ENCODE measurements at places on chromosomes 6 and 20.

DNA sequence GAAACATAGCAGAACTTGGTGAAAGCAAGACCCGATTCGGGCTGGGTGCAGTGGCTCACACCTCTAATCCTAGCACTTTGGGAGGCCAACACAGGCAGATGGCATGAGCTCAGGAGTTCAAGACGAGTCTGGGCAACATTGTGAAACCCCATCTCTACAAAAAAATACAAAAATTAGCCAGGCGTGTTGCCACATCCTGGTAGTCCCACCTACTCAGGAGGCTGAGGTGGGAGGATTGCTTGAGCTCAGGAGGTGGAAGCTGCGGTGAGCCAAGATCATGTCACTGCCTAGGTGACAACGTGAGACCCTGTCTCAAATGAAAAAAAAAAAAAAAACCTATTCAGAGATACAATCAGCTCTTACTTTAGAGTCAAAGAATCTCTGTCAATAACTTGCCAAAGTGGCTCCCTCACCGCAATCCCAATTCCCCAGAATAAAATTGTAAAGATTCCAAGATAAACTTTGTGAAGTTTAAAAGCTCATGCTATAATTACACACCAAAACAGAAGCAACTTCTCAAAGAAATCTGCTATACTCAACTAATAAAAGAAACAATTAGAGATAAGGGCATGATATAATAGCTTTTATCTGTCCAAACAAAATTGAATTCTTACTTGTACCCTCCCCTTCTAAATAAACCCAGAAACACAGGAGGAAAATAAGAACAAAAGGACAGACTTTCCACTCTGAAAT lies 33.6 kb downstream of the CDK19 start:
- no peak for DNase-seq

DNA sequence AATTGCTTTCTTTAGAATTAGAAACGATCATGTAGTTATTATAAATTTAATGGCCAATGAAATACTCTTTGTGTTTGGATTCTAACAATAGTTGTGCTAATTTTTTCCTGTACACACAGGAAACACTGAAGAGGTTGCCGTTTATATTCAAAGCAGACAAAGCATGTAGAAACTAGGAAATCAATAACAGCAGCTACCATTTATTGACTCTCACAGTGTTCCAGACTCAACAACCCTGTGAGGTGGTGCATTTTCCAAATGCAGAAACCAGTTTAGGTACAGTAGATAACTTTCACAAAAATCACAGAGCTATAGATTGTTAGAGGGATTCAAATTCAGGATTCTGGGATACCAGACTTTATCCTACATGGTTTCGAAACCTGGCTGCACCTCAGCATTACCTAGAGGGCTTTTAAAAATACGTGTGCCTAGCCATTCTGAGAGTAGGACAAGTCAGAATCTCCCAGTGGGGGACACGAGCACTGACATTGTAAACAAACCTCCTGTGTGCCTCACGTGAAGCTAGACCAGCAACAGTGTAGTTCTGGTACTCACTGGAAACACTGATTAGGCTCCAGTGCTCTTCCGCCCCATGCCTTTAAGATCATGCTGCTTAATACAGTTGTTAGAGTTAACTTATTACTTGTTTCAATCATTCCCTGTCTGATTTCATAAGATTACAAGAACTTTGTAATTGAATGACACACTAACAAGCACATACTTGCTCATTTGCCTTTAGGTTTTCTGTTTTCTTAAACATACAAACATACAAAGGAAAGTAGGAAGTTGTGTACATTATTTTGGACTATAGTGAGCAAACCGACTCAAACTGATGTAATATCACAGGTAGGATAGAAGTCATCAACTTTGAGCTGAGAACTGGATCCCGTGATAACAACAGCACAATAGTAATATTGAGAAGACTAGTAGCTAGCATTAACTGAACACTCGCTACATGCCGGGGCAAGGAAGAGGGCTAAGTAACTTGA lies 65.8 kb downstream of the MAP3K4 start:
- no peak for DNase-seq

DNA sequence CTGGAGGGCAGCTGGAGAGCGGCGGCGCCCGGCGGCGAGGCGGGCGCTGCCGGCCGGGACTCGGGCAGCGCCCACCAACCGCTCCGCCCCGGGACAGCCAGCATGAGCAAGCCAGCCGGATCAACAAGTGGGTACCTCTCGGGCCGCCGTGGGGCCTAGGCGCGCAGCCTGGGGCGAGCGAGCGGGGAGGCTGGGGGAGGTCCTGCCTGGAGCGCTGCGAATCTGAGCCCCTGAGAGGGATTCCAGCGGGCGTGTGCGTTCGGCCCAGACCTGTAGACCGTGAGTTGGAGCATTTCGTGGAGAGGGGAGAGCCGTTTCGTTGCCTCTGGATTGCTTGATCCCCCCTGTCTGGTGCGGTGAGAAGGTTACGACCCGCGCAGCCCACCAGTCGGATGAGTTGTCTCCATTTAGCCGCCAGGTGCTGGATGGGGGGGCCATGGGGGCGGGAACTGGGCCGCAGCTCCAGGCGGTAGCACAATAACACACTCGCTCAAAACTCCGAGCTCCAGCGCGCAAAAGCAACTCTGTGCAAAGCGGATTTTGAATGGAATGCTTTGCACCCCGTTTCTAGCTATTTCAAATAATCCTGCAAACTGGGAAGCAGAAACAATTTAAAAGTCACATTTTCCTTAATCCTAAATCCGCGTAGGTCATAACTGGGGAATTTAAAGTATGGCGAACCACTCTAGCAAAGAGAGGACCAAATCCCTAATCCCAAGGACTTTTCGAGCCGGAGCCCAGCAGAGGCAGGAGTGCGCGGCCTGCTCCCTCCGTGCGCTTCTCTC lies 1.0 kb downstream of the NR2E1 start:
- no peak for DNase-seq

DNA sequence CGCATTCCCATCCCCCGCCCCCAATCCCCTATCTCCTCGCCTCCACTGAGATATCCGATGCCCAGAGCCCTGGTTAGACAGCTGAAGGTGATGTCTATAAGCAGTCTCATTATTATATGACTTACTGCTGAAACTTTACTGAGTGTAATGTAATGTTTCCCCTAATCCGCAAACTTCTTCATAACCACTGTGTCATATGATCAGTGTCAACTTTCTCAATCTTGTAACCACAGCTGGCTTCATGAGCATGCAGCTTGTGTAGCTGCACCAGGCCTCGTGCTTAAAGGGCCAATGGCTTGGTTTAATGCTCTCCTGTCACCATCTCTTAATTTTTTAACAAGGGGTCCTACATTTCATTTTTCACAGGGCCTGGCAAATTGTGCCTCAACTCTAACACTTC lies 8.1 kb downstream of the ASIP start:
- no peak for DNase-seq

GRCh38 chr6:10307028-10307427 lies 107.8 kb downstream of the TFAP2A start:
- DNase-seq: no peak

GRCh38 chr6:53513519-53513966 lies 31.4 kb downstream of the GCLC start:
- DNase-seq: no peak

- no peak for DNase-seq
Measured at GRCh38 chr6:35425284-35425683, 26.9 kb upstream of the FANCE start.

DNA sequence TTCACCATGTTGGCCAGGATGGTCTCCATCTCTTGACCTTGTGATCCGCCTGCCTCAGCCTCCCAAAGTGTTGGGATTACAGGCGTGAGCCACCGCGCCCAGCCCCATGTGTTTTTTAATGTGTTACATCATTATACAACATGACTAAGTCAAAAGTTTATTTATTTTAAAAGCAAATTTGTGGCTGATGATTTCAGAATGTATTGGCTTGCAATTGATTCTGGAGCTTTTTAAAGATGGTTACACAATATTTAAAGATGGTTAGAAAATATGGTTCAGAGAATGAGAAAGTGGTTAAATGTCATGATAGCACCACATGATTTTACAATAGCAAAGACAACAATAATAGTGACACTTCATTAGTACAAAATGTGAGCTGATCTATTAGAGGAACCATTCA lies 80.5 kb downstream of the SASH1 start:
- no peak for DNase-seq
